Foreskin fibroblast (primary cell): ENCODE measurements at places on chromosomes 2 and 18.
A peak's percentile ranks its signal among the peaks of the same experiment; 100 is the strongest.

DNA sequence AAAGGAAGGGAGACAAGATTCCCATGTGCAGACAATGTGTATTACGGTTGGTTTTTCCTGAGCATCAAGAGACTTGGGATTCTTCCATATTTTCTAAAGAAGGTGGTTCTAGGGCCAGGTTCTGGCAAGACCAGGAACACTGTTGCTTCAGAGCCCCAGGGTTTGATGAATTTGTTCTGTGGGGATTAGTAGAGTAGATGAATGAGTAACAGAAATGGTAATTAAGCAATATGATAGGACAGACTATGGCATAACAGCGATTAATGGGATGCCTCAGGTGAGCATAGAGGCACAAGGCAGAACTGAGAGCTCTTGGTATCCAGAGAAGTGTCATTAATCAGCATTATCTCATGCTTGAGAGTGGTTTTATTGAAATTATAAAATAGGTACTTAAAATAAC, 82.8 kb upstream of the PNPT1 start:
- DNase-seq, result no peak

- no peak for DNase-seq
Observed at GRCh38 chr2:201246280-201246679, 14.1 kb upstream of the CASP8 start.

DNA sequence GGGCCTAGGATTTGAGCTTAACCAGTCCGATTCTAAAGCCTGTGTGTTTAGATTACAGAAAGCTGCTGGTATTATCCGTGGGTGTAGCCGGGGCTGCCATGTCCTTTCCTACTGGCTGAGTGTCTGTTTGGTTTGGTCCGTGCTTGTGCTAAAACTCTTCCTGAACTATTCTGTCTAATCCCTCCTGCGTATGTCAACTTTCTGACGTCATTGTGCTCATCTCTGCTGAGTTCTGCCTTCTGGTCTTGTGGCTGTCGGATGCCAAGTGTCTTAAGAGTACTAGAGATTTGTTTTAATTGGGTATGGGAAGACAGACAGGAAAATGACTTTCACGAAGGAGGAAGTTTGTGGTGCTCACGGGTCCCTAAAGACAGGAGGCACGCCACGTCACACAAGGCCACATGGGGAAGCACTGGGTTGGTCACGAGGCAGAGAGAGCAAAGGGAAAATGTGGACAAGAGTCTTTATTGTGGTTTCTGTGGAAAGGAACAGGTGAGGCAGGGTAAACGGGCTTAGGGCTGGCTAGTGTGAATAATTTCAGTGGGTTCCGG, 31.8 kb upstream of the NTSR2 start:
- no peak for DNase-seq

DNA sequence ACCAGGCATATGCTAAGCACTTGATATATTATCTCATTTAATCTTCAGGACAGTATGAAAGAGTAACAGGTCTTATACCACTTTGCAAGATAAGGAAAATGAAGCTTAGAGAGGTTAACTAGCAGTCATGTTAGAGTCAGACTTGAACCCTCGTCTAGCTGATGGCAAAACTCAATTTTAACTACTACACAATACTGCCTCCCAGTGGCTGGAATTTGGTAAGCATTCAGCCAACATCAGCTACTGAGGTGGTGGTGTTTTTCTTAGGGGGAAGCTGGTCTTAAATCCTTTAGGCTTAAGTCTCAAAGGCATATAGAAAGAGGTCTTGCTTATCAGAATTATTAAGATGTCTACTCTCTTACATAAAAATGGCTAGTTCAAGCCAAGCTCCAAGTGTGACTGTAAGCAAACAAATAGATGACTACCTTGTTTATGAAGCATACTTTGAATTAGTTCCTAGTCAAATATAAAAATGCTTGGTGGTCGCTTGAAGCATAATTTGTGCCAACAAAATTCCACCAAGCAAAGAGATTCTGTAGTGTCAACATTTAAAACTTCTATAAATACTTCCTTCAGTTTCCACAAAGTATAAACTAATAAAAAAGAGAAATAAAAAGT, 325.4 kb upstream of the FIGN start:
- no peak for DNase-seq

DNA sequence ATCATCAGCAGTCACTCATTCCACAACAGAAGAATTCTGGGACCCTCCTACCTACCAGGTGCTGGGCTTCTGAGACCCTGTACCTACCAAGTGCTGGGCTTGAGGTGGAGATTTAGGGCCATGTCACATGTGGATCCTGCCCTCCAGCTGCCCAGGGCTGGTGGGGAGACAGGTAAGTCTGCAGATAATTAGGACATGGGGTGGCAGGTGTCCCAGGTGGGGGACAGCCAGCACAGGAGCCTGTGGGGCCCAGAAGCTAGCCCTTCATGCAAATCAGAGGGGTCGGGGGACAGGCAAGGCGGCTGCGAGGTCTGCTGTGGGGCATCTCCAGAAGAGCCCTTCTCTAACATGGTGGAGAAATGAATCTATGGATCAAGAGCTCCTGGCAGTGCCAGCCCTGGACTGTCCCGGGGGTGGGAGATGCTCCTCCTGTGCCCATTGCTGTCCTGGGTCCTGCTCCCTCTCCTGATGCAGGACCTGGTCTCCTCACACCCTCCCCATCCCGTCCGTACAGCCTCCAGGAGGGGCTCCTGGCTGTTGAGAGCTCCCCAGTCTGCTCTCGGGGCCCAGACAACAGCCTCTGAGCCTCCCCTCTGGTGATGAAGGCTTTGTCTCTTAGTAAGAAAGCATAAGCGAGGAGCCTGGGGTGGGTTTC, 106.3 kb upstream of the GLI2 start:
- no peak for DNase-seq

- peak; percentile 69 for DNase-seq
Observed at GRCh38 chr2:229174794-229175496, 96.1 kb downstream of the PID1 start.

GRCh38 chr18:5943514-5943913, 48.2 kb upstream of the TMEM200C start:
- DNase-seq, result no peak

- DNase-seq, result no peak
Observed at GRCh38 chr2:19228715-19229114, 129.7 kb downstream of the OSR1 start.

- DNase-seq, result no peak
Observed at GRCh38 chr18:59063912-59064311, 75.8 kb upstream of the SEC11C start.

DNA sequence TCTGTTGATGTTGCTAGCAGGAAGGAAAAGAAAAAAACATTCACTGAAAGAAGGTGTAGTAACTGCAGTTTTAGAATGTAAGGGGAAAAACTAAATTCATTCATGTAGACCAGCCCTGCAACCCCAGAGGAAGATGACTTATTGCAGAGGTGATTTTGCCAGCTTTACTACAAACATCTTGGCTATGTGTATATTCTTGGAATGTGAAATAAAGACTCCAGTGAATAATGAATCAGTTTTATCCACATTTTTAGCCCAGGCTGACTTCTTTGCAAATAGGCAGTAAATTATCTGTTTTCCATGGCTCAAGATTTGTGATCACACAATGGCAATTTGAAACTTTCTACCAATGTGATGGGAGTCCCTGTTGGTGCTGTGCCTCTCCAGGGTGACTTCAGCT, 206.1 kb upstream of the SETBP1 start:
- DNase-seq, result peak; percentile 13

- no peak for DNase-seq
Observed at GRCh38 chr18:37441821-37442220, 123.8 kb downstream of the CELF4 start.

DNA sequence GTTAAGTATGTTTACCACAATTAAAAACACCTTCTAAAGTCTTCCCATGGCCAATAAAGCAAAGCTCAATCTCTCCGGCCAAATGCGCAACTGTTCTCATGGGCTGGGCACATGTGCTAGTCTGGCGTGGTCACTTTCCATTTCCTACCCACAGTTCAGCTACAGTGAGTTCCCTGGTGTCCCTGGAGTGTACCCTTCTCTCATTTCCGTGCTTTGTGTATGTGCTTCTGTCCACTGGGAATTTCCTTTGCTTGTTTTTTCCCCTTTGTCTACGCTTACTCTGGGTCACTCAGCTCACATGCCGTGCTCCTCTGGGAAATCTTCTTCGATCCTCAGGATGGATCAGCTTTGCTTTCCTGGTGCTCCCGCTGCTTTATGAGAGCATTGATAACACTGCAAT, 69.6 kb upstream of the GYPC start:
- no peak for DNase-seq

DNA sequence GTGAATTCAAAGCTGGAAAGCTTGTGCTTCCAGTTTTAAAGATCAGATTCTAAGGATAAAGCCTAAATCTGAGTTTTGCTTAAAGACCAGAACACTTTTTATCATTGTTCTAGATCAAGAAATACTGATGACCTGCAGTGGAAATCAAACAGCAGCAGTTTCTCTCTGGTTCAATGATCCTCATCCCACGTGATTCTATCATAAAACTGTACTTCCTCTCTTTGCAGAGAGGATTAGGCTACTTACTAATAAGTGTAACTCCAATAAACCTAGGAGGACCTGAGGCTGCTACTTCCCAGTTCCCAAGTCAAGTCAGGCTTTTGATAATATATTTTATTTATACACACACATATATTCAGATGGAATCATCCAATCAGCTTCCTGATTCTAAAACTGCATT, 81.9 kb downstream of the TCF4 start:
- DNase-seq, result no peak

- DNase-seq, result peak; percentile 91
Observed at GRCh38 chr2:18171191-18172139, 293.0 kb downstream of the KCNS3 start.

- no peak for DNase-seq
Observed at GRCh38 chr2:66692521-66693054, 257.7 kb downstream of the MEIS1 start.
